ENCODE measurements at places on chromosomes 7 and 10. TPM values are rescaled to one million over a fixed set of nuclear protein-coding genes. Genes with fewer than 3 reads are reported as not detected.

EN2 gene
- total RNA-seq = 0.32 TPM

GPNMB gene
- total RNA-seq = 335 TPM

RNF32 gene
- 2.9 TPM for total RNA-seq

NRG3 gene
- total RNA-seq = 0.88 TPM

FAM237B gene
- total RNA-seq = not detected

HOXA9 gene
- 9.0 TPM for total RNA-seq

RET gene
- 1.8 TPM for total RNA-seq

COL28A1 gene
- total RNA-seq = 5.7 TPM

PHKG1 gene
- 4.3 TPM for total RNA-seq

FBXL13 gene
- total RNA-seq = 1.1 TPM

PLCE1 gene
- 7.0 TPM for total RNA-seq

ZNF503 gene
- 10.9 TPM for total RNA-seq

PRR15 gene
- total RNA-seq = 13.2 TPM

FAM25C gene
- total RNA-seq = not detected

FGFBP3 gene
- 1.1 TPM for total RNA-seq

TMEM273 gene
- total RNA-seq = 29.8 TPM

DNA sequence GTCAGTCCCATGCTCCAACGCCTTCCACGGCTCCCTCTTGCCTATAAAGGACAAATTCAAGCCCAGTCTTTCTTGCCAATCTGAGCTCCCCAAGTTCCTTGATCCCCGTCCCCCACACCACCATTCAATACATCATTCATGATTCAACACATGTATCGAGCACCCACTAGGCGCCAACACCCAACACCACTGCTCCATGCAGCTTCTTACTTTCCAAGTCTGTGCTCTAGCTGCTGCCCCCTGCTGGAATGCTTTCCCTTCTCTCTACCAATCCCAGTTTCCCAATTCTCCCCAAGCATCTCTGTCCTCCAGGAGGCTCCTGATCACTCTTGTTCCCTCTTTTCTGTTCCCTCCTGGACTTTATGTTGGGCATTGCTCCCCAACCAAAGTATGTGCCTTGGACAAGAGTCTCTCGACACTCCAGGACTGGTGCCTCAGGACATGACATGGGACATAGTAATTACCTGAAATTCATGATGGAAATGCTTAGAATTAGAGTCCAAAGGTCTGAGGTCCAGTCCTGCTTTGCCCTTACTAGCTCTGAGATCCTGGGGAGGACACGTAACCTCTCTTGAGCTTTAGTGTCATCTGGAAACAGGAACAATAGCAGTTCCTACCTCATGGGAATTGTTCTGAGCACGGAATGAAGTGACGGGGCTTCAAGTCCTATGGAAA, 172.7 kb downstream of the NEURL1 start:
- DNase-seq = no peak

GRCh38 chr10:71081229-71081560, 131.2 kb upstream of the UNC5B start:
- DNase-seq = peak; percentile 5

GRCh38 chr10:48309711-48310226, 3.3 kb downstream of the MAPK8 start:
- no peak for DNase-seq

GRCh38 chr7:4110438-4110837, 571.7 kb upstream of the FOXK1 start:
- no peak for DNase-seq

GRCh38 chr7:135802697-135803096, 54.1 kb upstream of the FAM180A start:
- DNase-seq = no peak

DNA sequence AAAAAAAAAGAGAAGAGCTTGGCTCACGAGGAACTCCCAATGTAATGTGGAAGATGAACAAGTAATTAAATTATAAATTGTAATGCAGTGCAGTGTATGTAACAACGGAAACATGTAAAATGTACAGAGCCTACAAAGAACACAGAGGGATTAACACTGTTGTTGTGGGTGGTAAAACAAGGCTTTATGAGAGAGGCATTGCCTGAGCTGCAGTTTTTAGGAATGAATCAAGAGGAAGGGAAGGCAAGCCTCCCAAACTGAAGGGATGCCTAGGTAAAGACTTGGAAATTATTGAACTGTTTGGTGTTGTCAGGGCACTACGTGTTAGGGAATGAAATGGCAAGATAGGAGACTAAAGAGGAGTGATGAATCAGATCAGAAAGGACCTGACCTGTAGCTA, 213.7 kb downstream of the HTR7 start:
- no peak for DNase-seq

- no peak for DNase-seq
Measured at GRCh38 chr7:70416347-70416985, 715.5 kb upstream of the GALNT17 start.

DNA sequence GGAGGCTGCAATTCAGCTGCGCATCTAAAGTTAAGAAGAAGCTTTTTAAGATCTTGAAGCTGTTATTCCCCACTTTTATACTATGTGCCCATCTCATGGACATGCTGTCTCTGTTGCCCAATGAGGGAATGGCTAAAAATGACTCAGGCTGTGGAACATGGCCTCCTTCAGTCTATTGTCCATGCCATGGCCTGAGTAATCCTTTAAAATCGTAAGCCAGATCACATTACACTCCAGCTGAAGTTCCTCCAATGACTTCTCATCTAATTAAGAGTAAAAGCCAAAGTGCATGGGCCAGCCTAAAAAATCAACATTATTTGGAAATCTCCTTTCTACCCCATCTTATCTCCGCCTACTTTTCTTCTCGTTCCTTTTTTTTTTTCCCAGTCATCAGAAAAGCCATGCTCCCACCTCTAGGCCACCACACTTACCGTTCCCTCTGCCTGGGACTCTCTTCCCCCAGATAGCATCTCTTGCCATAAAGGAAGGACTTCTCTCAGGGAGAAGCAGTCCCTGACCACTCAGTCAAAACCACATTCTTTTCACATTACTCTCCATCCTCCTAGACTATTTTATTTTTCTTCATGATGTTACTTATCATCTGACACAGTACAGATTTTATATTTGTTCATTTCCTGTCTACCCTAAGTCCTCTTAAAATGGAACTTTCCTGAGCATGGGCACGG, 337.4 kb downstream of the PRPF18 start:
- DNase-seq = no peak

GRCh38 chr10:90813594-90814365, 44.1 kb downstream of the HTR7 start:
- DNase-seq = peak; percentile 62

- no peak for DNase-seq
Measured at GRCh38 chr7:1917221-1918062, 247.4 kb downstream of the ELFN1 start.

- peak; percentile 77 for DNase-seq
Measured at GRCh38 chr10:101000915-101001658, 1.5 kb downstream of the LZTS2 start.

- DNase-seq = no peak
Measured at GRCh38 chr10:132075909-132076577, 10.3 kb downstream of the JAKMIP3 start.

DNA sequence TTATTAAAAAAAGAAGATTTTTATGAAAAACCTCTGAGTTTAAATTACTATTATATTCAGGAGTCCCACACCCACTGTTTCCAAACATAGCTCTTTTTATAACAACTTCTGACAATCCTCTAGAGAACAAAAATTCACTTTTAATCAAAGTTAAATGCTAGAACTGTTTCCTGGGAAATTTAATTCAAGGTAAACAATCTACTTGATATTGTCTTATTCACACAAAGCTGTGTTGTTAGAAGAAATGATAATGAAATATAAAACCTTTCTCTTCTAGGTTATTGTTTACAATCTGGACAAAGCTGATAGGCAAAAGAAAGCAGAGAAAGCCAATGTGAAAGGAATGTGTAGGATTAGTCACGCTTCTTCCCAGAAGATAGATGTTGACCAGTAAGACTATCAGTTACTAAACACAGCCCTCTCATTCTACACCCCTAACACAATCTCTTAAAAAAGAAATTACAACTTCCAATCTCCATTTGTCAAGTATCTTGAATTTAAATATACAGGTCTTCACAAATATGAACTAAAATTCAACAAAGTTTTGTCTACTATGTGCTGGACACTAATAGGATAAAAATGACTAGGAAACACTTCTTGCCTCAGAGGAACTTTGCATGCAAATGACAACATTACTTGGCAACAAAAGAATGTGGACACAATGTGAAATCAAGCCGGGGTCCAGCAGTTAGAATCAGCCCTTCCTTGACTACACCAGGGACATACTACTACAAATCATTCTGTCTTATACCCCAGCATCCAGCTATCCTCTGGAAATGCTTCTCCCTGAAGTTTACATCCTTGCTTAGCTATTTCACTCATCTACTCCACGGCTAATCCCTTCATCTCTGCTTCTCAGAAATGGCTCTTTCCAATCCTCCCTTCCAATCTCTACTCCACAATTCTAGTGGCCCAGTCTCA, 123.7 kb downstream of the IMMP2L start:
- no peak for DNase-seq

- DNase-seq = no peak
Measured at GRCh38 chr10:45180507-45180906, 134.9 kb downstream of the OR13A1 start.

- DNase-seq = no peak
Measured at GRCh38 chr7:149228831-149229471, 10.5 kb upstream of the ZNF212 start.

DNA sequence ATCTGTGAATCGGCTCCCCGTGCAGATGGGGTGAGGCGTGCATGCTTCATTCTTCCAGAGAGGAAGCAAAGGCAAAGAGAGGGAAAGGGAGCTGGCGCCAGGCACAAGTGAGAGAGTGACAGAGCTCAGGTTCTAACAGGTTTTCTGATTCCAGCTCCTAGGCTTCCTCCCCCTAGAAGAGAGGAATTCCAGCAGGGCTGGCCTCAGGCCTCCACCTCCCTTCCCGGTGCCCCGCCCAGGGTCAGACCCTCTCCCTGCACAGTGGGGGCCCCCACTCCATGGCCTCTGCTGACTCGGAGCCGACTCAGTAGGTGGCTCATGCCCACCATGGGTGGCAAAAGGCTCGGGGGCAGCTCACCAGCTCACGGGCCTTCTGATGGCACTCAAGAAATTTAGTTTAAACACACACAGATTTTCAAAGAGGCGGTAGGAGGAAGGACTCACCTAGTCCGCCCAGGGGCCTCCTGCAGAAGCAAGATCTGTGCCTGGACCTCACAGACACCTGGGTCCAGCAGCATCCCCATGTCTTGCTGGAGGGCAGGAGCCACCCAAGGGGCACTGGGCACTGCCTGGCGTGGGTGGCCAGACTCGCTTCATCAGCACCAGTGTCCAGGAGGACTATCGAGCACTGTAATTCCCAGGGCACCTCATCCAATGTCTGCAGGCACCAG, 183.5 kb downstream of the MAD1L1 start:
- DNase-seq = no peak

DNA sequence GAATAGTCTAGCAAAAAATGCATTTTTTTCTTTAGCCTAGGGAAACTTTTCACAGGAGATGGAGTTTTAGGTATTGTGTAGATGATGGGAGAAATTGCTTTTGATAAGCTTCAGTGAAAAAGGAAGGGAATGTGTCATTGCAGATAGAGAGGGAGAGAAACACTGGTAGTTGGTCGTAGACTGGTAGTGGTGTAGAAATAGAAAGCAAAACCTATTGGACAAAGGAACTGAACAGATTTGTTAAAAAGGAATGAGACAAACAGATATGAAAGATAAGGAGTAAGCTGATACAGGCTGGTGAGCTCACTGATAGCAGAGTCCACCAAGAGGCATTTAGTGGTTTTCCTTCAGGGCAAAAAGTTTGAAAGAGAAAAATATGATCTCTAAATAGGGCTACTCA, 94.3 kb downstream of the ZEB1 start:
- no peak for DNase-seq

DNA sequence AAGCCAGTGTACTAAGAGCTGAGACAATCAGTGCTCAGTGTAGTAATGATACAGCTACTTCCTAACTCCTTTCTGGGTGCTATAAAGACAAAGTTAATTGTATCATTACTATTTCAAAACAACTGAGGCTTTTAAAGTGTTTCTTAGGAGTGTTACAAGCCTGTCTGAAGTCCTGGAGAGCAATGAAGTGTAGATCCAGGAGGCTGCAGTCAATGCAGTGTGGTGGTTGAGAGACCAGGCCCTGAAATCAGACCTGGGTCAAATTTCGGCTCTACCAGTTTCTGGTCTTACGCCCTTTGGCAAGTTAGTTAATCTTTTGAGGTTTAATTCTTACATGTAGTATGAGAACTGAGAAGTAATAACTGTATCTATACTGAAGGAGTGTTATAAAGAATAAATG, 387.0 kb downstream of the SDK1 start:
- DNase-seq = no peak

- no peak for DNase-seq
Measured at GRCh38 chr7:118995350-118995749, 770.8 kb downstream of the ANKRD7 start.

- no peak for DNase-seq
Measured at GRCh38 chr7:69787736-69788431, 189.6 kb downstream of the AUTS2 start.

- DNase-seq = no peak
Measured at GRCh38 chr10:84706875-84707274, 378.5 kb downstream of the CCSER2 start.

GRCh38 chr10:20089879-20090278, 273.6 kb downstream of the PLXDC2 start:
- no peak for DNase-seq

- no peak for DNase-seq
Measured at GRCh38 chr10:3145366-3145765, 27.2 kb downstream of the PITRM1 start.

- DNase-seq = no peak
Measured at GRCh38 chr7:148967032-148967372, 61.3 kb downstream of the PDIA4 start.

DNA sequence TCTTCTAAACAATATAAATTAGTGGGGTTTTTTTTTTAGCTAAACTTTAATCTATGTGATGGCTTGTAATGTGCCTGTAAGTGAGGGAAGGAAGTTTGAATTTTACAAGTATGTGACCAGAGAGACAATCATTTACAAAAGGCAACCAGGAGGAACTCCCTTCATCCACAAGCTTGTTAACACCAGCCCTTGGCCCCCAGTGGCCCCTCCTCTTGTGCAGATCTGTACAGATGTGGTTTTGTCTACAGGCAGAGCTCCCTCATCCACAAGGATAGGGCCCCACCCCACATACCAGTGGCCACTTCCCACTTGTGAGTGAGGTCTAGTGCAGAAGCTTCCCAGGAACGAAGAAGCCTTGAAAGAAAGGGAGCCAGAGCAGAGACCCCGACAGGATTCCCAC, 234.1 kb upstream of the KMT2E start:
- DNase-seq = no peak

All from breast epithelium (tissue), 4 donors.